ENCODE measurements at places on chromosomes 12 and 14.

- no peak for DNase-seq
These were observed 663 bp downstream of the LRRK2 start for GRCh38 chr12:40225337-40225983.

DNA sequence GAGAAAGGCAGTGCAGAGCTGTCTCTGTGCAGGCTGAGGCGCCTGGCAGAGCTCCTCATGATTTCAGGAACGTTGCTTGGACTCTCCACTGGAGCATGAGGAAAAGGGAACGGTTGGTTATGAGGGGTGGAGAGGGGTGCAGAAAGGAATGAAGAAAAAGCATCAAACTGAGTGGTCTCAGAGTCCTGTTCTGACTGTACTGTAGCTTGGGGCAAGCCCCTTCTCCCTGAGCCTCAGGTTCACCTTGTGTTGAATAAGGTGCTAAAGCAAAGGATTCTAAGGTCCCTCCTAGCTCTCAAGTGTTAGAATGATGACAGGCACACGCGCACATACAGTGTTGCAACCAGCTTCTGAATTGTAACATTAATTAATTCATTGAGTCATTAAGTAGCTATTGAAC, 125.2 kb upstream of the PARP11 start:
- no peak for DNase-seq

DNA sequence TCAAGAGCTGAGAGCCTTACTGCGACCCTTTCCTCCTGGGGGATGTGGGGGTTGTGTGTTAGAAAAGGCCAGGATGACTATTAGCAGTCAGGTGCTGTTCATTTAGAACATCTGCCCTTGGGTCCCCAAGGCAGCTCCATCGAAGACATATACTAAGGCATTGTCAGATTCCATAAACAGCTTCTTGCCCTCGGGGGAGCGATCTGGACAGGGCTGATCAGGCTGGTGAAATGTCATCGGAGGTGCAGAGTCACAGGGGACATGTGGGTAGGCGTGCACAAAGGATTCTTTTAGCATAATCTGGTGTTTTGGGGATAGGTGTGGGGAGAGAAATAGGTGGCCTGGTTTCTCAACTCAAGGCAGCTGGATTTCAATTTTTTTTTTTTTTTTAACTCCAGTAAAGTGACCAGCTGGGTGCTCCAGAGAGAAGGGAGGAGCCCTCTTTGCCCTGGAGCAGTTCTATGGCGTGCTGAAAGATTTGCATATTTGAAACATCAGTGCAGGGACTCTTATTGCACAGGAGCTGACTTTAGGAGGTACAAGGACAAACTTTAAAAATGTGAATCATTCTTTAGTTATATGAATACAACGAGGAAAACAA, 160.1 kb downstream of the SUDS3 start:
- no peak for DNase-seq

GRCh38 chr14:57389646-57390036, 745 bp upstream of the NAA30 start:
- peak; percentile 1 for DNase-seq

GRCh38 chr12:31117203-31118011, 43.7 kb downstream of the DDX11 start:
- peak; percentile 69 for DNase-seq

- no peak for DNase-seq
These were observed 155.7 kb upstream of the LRIG3 start for GRCh38 chr12:59075968-59076490.

DNA sequence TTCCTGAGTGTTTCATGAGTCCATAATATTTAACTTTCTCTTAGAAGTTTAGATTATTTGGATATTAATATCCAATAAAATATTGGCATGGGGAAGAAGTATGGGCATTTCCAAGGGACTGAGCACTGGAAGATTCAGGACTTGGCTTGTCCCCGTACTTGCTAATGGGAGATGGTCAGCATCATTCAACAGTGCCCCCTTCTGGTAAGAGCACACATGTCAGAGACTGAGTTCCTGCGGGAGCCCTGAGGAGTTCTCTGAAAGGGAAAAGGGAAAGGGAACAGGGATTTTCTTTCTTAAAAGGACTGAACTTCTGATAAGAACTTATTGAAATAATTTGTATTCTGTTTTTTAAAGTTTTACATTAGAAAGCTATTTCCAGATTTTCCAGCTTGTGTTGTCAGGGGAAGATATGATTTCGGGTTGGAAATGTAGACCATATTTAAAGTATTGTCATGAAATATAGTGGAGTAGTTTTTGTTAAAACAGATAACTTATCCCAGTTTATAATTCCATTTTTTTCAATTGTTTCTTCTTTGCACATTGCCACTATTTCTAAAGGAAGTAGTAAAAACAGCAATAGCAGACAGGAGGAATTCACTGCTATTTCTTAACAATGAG, 59.8 kb upstream of the C12orf71 start:
- peak; percentile 39 for DNase-seq

DNA sequence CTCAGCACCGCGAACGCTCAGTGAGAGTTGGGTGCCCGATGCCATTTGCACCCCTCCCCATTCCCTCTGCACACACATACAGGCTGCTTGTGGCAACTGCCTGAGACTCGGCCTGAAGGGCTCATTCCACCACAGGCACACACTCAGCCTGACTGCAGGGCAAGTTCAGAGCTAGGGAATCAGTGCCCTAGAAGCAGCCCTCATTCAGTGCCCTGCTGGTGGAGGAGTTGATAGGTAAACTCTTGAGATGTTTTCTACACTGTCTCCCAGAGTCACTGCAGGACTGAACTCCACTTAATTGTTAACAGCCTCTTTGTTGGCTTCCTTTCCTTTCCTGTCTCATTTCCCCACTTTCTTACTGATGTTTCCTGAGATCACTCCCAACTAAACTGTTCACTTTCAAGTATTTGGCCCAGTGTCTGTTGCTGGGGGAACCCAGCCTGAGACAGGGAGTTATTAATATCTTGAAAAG, 16.9 kb downstream of the PPP1R36 start:
- no peak for DNase-seq

DNA sequence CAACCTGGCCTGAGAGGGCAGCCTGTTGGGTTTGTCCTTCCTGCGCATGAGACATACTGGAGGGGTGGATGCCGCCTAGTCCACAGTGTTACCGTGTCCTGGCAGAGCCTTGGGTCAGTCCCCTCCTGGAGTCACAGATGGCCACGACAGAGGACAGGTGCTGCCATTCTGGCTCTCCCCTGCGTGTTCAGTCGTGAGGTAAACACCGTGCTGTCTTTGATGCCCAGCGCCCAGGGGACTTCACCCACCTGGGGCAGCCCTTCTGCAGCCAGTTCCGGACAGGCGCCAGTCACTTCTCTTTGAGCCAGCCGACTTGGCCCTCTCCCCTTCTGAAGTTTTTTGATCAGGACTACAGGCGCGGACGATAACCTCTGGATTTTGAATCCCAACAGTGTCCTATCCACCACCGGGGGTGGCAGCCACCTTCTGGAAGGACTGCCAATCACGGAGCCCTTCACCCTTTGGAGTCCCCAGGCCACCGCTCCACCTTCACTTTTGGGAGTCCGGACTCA, 933.0 kb downstream of the DIO2 start:
- no peak for DNase-seq

DNA sequence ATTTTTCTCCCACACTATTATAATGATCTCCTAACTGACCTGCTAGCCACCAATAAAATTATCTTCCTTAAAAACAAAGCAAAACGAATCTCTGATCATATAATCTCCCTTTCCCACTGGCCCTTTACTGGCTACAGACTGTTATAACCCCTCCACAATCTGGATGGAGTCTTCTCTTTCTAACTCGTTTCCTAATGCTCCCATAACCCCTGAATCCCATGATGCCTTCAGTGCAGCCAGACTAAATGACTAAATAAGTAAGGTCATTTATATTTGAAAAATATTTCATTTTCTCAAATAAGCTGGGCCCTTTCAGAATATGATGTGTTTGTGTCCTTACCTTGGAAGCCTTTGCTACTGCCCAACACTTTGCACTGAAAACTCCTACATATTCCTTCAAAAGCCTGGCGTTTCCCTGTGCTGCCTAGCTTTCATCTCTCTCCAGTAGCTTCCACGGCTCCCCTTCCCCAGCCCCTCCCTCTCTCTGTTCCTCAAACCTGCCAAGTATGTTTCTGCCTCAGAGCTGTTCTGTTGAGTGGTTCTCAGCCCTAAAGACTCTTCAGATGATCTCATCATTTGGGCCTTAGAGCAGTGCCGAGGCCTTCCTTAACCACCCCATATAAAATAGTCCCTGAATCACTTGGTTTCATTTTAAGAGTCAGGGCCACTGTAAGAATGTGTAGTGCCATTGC, 91.7 kb downstream of the MYRFL start:
- no peak for DNase-seq
